EL (cell line): ENCODE measurements at places on chromosomes 3 and 15.

- no peak for DNase-seq
Observed at GRCh38 chr3:117114517-117115265, 405.1 kb downstream of the TUSC7 start.

GRCh38 chr3:30826531-30826942, 67.9 kb downstream of the GADL1 start:
- peak; percentile 21 for DNase-seq

GRCh38 chr3:187997490-187997889, 156.5 kb upstream of the LPP start:
- peak; percentile 50 for DNase-seq

DNA sequence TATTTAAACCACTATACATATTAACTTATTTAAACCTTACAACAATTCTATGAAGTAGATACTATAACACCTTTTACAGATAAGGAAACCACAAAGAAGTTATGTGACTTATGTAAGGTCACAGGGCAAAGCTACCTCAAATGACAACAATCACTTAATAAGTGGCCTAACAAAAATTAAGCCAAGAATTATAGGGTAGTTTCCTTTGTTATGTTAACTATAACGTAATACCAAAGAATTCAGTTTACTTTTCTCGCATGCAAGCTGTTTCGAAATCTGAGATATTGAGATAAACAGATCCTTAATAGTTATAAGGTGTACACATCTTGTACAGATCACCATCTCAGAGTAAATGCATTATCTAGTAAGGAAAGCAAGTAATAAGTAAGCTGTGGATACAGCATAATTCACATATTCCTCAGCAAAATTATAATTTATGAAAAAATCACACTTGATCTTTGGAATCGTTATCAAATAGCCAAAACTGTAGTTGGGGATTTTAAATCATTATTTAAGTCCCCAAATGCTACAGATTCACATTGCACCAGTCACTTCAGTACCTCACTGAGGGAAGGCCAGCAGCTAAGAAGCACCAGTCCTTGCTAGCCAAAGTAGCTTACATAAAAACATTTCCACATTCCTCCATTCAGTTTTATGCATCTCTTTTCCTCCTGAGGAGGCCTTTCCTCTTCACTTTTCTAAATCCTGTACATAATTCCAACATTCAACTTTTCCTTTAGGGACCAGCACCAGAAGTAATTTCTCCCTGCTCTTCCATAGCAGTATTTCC, 226.8 kb downstream of the TBC1D5 start:
- DNase-seq = no peak

DNA sequence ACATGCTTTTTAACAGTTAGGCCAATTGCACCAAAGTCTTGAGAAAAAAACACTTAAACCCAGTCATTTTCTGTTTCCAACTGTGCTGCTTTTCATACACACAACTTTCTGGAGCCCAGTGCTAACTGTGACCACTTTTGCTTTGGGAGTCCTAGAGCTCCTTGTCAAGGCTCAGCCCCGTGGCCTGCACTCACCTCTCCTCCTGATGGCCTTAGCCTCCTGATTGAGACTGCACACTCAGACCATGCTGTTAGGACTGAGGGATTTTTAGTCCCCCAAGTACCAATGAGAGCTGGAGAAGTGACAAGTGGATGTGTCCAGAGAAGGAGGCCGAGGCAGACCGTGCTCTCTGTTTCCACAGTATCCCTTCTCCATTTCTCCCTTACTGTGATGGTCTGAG, 15.2 kb upstream of the RARRES1 start:
- DNase-seq = no peak

- DNase-seq = no peak
Observed at GRCh38 chr3:168973206-168973605, 690.3 kb downstream of the MECOM start.

GRCh38 chr15:91854639-91854990, 1.1 kb downstream of the SLCO3A1 start:
- no peak for DNase-seq

DNA sequence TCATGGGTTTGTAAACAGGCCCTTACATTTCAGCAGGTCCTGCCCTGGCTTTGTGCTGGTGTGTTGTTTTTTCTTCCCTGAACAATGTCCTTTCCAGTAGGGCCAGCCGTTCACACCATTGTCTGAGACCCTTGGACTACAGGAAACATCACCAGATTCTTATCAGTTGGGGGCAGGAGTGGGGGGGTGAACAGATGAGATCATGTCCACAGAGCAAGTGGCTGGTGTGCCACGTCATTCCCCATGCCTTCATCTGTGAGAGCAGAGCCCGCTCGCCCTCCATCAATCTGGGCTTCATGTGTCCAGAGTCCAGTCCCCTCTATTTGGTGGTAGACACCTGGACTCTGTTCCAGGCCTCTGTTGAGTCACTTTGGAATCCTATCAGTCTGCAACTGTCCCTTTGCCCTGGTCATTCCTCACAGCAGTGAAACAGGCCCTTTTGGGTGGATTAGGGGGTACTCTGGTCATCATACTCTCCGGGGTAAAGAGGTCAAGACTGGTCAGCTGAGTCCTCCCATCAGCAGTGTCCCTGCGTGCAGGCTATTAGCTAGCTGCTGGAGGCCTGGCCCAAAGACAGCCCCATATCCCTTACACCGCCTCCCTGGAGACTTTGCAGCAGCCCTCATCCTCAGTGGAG, 15.0 kb downstream of the SEMA3G start:
- DNase-seq = peak; percentile 46

GRCh38 chr15:38849046-38849445, 284.4 kb upstream of the RASGRP1 start:
- DNase-seq = peak; percentile 4

- no peak for DNase-seq
Observed at GRCh38 chr3:94217406-94217805, 154.5 kb downstream of the NSUN3 start.

DNA sequence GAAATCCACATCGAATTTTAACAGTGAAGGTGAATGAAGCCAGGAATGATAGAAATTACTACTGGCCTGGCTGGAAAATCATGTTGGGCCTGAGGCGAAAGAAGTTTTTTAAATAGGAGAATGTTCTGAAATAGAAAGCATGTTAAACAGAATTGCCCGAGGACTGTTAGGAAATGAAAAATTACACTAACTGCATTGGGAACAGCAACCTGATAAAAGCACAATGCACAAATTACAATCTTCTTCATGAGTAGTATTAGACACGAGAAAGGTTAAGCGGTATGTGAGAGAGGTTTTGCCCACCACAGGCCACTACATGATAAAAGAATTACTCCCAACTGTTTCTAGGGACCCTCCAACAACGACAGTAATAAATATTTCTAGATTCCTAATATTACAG, 18.9 kb downstream of the GBE1 start:
- DNase-seq = no peak

- no peak for DNase-seq
Observed at GRCh38 chr3:48405971-48406370, 23.9 kb downstream of the PLXNB1 start.

DNA sequence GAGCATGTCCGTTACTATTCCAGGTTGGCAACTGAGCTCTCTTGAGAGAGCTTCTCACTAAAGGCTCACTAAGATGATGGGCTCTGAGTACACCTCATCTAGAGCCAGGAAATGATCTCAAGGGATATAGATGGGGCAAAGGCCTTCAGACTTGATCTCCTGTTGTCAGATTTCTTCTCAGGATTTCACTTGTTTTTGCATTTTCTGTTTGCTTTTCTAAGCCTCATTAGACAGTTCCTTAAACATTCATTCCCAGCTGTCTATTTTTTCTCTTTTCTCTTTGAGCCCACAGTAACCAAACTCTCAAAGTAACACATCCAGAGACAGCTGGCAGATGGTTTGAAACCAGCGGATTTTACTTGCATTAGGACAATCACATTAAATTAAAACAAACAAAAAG, 28.4 kb upstream of the ARL8B start:
- DNase-seq = no peak

DNA sequence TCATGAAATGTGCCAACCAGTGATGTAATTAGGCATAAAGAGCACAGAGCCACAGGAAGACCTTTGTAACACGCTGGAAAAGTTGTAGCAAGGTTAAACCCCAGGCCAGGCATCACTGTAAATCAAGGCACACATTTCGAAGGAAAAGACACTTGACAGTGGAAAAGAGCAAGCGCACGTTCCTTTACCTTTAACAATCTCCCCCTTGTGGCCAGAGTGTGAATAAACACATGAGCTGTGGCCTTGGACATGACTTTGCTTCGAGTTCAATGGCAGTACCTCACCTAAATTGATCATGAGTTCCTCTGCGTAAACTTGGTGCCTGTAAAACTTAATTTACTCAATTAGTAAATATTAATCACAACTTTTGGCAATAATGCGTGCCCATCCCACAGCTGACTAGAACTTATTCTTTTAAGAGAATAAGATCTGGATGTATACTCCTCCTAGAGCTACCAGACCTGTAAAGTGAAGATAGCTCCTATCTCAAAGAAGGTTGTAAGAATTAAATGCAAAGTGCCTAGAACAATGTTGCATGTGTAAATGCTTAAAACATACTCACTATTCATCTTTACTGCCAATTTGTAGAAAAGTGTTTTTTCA, 757.0 kb upstream of the NECTIN3 start:
- peak; percentile 56 for DNase-seq

DNA sequence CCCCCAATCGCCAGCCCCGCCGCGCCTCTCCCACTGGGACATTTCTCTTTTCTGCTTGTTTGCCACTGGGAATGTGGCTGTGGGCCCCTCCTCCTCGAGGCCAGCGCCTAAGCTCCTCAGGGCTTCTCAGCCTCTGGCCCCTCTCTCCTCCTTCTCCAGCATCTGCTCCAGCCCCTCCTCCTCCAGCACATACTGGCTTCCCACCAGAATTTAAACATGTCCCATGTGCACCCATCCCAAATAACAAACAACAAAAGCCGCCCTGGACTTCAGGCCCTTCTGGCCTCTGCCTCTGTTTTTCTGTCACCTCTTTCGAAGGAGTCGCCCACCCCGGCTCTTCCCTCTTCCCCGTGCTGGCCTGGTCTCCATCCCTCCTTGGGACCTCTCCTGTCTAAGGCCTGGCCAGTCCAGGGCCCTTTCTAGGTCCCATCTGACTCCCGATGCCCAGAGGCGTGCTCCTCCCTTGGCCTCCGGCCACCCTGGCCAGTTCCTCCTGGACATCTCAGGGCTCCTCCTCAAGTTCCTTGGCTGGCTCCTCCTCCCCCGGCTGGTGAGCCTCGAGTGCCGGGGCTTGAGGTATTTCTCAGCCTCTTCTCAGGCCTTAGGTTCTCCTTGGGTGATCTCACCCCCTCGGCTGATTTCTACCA, 94.6 kb upstream of the SLC6A6 start:
- no peak for DNase-seq

- no peak for DNase-seq
Observed at GRCh38 chr3:3333571-3333970, 154.1 kb upstream of the CRBN start.

DNA sequence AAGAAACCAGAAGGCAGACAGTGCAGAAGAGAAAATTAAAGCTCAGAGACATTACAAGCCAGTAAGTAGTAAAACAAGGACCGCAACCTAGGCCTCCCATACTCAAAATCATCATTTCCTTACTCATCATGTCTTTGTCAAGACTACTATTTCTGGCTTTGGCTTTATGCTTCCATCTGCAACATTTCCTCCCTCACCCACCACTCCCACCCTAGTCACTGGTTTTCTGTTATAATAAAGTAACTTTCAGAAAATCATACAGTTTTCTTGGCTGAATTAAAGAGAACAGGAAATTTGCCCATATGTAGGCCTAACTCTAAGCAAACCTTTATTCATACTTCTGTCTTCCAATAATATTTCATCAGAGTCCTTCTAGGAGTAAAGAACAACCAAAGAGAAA, 247.6 kb upstream of the RORA start:
- DNase-seq = no peak

- DNase-seq = no peak
Observed at GRCh38 chr3:62178739-62179600, 194.4 kb downstream of the FEZF2 start.

- DNase-seq = no peak
Observed at GRCh38 chr3:99910752-99911290, 93.2 kb downstream of the CMSS1 start.

GRCh38 chr3:57778494-57778893, 22.4 kb downstream of the SLMAP start:
- DNase-seq = no peak

DNA sequence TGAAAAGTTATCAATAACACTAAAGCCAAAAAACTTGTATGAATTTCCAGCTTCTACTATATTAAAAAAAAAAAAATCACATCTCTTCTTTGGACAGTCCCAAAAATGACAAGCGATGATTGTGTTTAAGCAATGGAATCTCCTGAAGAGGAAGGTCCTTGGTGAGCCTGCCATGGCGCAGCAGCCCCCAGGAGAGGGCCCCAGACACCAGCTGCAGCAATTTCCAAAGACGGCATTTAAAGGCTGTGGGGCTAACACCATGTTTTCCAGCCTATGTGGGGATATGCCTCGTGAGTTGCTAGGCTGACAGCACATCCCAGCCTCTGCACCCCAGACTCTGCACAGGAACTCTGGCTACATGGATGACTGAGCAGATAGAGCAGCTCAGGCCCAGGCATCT, 14.7 kb downstream of the SKIC8 start:
- no peak for DNase-seq

GRCh38 chr3:133578548-133579191, 5.2 kb downstream of the CDV3 start:
- DNase-seq = peak; percentile 65

GRCh38 chr3:30155755-30156154, 450.6 kb upstream of the TGFBR2 start:
- no peak for DNase-seq

DNA sequence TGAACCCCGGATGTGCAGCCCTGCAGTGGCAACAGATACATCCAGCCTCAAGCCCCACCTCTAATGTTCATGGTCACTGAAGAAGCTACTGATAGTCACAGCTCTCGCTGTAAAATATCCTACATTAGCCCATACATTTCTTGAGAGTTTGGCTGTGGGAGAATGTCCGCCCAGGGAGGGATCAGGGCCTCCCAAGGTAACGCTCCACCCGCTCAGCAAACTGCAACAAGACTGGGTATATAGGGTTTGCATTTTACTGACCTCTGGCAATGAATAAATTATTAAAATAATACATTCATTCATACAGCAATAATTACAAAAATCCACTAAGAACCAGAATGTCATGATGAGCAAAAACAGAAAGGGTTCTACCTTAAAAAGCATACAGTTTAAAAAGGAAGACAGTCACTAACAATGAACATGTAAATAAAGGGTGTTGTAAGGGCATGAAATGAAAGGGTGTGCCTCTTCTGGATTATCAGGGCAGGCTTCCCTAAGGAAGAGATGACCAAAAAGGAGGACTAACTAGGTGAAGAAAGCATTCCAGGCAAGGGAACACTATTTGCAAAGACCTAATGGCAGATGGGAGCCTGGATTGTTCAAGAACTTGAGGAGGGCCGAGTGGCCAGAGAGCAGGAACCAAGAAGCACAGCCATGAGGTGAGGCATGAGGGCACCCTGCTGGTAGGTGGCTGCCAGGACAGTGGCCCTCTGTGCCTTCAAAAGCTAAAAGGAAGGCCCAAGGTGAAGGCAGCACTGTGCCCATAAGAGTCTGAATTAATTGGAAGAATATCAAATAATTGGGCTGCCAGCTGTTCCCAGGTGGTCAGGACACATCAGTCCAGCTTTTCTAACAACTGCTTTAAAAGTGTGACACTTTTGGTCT, 28.1 kb upstream of the CTDSPL start:
- DNase-seq = no peak

GRCh38 chr3:184596233-184596632, 34.6 kb downstream of the EPHB3 start:
- no peak for DNase-seq
